ENCODE measurements at places on chromosomes 1 and 21. TPM values are rescaled to one million over a fixed set of nuclear protein-coding genes. Genes with fewer than 3 reads are reported as not detected.

ITLN2 gene
- total RNA-seq, result not detected

MSH4 gene
- 0.41 TPM for total RNA-seq

KCNK1 gene
- 1.2 TPM for total RNA-seq

TTC39A gene
- not detected for total RNA-seq

CD84 gene
- total RNA-seq, result 25.4 TPM

PEA15 gene
- total RNA-seq, result 45.6 TPM

TSACC gene
- not detected for total RNA-seq

LRRC38 gene
- not detected for total RNA-seq

CCDC30 gene
- total RNA-seq, result 1.8 TPM

RGS4 gene
- not detected for total RNA-seq

XCL1 gene
- total RNA-seq, result 2.6 TPM

MAN1C1 gene
- total RNA-seq, result 9.4 TPM

NCSTN gene
- total RNA-seq, result 75.8 TPM

OR2AJ1 gene
- total RNA-seq, result not detected

NBPF11 gene
- 15.1 TPM for total RNA-seq

SYDE2 gene
- total RNA-seq, result 0.39 TPM

CHODL gene
- total RNA-seq, result not detected

DR1 gene
- 100 TPM for total RNA-seq

PLXNA2 gene
- total RNA-seq, result 0.44 TPM

COL6A1 gene
- 0.59 TPM for total RNA-seq

VANGL1 gene
- 16.1 TPM for total RNA-seq

LRRC53 gene
- total RNA-seq, result not detected

TNFAIP8L2 gene
- total RNA-seq, result 37.2 TPM

FCRL2 gene
- not detected for total RNA-seq

OPRD1 gene
- not detected for total RNA-seq

SPRR5 gene
- total RNA-seq, result not detected

C1orf185 gene
- not detected for total RNA-seq

PLA2G4A gene
- not detected for total RNA-seq

SH2D1B gene
- not detected for total RNA-seq

DMRTA2 gene
- not detected for total RNA-seq

CYP4Z1 gene
- not detected for total RNA-seq

OR2L13 gene
- not detected for total RNA-seq

GJA9 gene
- total RNA-seq, result not detected

SPRR1A gene
- total RNA-seq, result not detected
